ENCODE measurements at places on chromosomes 2 and 18.

GRCh38 chr2:26742048-26742770 is 21.9 kb upstream of the SLC35F6 start:
- no peak for DNase-seq

DNA sequence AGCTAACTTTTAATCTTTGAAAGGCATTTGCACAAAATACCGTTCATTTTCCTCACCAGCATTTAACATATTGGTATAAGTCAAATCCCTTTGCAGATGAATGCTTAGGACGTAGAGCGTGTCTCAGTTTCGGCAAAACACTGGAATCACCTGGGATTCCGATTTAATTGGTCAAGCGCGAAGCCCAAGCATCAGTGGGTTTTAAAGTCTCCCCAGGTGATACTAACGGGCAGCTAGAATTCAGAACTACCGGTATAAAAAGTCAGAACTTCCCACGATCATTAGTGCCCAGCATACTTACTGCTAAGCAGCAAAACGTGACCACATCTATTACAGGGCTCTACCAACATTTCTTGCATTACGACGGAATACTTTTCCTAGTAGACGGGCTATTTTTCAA is 24.6 kb downstream of the ALPK2 start:
- no peak for DNase-seq

GRCh38 chr2:5051300-5051699 is 640.9 kb upstream of the SOX11 start:
- no peak for DNase-seq

GRCh38 chr18:44943311-44943881 is 262.7 kb downstream of the SETBP1 start:
- no peak for DNase-seq

DNA sequence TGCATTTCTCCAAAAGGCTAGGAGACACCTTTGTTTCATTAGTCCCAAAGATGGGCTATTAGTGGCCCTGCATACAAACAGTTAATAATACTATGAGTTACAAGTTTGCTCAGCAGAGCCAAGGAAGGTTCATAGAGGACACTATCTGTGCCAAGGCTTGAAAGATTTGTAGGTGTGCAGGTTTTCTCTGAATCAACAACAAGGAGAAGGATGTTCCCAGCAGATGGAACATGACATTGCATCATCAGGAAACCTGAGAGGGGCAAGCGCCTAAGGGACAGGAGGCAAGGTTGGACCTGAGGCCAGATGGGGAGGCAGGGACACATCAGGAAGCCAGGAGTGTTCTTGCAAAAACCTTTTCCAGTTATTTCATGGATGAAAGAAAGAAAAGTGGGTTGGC is 35.4 kb upstream of the STK17B start:
- no peak for DNase-seq

DNA sequence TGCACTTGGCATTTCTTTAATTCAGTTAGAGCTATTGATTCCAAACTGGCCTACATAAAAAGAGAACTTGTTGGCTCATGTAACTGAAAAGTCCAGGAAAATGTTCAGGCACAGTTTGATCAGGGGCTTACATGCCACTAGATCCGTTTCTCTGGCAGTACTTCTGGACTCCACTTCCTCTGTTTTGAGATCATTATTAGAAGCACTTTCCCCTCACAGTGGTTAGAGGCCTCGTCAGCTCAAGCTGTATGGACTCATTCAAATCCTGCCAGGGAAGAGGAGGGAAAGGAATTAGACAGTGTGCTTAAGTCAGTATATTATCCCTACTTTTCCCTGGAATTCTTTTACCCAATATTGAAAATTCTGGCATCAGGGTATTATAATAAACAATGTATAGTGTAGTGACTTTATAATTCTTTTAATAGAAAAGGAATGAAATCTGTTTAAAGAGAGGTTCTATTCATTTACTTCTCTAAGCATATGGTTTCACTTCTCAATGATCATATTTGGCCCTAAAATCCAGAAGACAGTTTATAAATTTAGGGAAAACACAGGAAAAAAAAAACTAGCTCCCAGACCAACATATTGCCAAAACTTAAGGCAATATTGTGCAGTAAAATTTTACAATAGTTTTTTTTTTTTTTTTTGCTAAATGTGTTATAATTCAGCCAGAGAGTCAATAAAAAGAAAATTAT is 92.0 kb downstream of the ARMC9 start:
- DNase-seq = no peak

GRCh38 chr2:239121600-239122012 is 273.7 kb downstream of the TWIST2 start:
- peak; percentile 80 for DNase-seq

- no peak for DNase-seq
Measured at GRCh38 chr2:76008001-76008702, 297.4 kb upstream of the GCFC2 start.

- no peak for DNase-seq
Measured at GRCh38 chr2:98598781-98599428, 9.4 kb downstream of the COA5 start.

- DNase-seq = no peak
Measured at GRCh38 chr2:129504646-129505045, 474.8 kb upstream of the RAB6C start.

DNA sequence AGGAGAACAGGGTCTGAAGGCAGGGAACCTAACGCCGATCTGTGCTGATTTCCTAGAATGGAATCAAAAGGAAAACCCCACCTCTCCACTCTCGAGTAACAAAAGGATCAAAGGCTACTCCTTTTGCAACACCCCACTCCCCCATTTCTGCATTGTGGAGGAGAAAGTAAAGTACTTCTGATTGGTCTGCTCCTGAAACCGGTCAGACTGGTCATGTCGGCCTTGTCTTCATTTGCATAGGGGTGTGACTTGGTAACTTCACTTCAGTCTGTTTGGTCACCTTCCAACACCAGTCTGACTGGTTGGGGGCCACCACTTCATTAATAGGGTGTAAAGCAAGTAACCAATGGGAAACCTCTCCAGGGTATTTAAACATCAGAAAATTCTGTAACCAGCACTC is 771.9 kb downstream of the ERBB4 start:
- DNase-seq = no peak

DNA sequence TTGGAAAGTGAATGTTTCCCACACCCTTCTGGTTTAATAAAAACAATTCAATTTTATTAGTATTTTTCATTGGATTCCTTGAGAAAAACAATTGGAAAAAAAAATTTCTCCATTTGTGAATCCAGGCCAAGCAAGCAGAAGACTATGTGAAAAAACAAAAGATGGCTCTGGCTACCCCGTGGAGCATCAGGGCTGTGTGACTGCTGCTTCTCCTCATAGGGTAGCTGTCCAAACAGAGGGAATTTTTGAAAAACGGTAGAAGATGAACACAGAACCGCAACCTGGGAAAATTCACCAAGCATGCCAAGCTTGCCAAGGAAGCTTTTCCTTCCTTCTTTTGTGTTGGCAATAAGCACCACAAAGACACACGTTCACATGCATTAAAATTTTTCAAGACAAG is 71.3 kb upstream of the ACVR2A start:
- no peak for DNase-seq
